ENCODE measurements at places on chromosomes 7 and 10.
A peak's percentile ranks its signal among the peaks of the same experiment; 100 is the strongest.

DNA sequence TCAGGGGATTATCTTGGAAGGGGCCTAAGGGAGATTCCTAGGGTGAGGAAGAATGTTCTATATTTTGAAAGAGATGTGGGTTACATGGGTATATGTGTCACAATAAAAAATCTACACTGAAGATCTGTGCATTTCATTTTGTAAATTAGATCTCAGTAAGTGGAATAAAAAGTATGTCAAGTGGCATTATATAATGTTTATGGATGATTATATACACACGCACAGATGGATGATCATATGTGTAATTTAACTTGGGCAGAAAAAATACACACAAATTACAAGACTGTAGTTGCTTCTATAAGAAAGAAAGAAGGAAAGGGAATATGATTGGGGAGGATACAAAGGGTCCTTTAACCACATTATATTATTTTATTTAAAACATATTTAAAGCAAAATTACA is 18.5 kb downstream of the ASZ1 start:
- no peak for DNase-seq

DNA sequence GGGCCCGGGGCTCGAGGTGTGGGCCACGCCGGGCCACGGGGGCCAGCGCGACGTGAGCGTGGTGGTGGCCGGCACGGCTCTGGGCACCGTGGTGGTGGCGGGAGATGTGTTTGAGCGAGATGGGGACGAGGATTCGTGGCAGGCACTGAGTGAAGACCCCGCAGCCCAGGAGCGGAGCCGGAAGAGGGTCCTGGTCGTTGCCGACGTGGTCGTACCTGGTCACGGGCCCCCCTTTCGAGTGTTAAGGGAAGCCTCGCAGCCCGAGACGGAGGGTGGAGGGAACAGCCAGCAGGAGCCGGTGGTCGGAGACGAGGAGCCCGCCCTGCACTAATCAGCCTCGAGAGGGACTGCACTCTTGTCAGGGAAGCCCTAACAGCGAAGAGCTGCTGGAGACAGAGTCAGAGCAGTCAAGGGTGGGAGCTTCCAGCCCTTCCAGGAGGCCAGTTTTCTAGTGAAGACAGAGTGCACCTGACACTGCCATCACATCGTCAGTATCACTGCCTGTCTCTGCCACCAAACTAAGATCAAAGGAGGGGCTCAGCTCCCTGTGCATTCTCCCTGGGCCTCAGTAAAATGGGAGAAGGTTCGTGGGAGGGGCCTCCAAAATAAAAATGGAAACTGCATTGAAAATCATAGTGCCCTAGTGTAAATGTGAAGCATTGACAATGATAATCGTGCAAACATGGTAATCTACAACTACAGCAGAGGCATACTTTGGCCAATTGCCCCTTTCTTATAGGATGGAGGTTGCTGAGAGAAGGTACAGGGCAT is 1.3 kb downstream of the MBLAC1 start:
- DNase-seq = peak; percentile 23

DNA sequence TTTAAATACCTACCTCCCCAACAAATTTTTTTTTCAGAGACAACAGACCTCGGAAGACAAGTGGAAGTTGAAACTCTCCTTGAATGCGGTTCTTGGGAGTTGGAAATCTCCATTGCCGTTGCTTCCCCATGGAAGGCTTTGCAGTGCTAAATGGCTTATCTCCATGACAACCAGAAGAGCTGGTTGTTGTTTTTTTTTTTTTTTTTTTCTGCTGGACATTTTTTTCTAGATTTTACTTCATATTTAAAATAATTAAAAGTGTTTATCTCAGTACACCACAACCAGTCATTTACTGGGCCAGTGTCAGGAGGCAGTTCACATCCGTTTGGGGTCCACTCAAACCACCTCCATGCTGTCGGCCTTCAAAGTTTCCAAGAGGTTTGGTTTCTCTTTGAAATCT is 348.5 kb upstream of the PRKCQ start:
- DNase-seq = no peak

GRCh38 chr10:97078261-97078937 is 107.4 kb downstream of the SLIT1 start:
- no peak for DNase-seq

GRCh38 chr7:82057476-82057875 is 287.6 kb upstream of the HGF start:
- DNase-seq = no peak

GRCh38 chr10:22022257-22023032 is 18.9 kb upstream of the DNAJC1 start:
- DNase-seq = no peak

DNA sequence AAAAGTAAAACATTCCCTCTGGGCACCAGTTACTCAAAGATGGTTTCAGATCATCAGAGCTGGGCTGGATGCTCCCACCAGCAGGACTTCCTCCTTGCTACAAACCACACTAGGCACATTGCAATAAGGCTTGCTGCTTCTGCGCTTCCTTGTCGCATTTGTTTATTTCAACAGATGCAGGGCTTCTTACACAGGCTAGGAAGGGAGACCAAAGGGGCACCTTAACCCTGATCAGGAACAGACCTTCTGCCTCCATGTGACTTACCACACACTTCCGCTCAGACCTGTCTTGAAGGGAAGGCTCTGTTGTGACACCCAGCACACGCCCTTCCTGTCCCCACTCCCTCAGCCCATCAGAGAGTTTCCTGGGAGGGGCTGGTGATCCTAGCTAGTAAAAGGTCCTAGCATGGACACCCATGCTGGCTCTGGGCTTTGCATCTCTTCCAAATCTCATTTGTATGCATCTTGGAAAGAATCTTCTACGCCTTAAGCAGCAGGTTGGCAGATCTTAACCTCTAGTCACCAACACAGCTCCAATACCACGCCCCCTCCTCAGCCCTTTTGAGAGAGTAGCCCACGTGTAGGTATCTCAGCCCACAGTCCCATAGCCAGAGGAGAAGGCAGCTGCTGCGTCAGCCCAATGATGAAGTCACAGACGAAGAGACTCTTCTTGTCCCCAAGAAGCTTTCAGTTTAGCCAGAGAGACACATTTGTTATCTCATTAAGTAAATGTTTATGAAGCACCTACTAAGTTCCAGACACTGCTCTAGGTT is 47.1 kb upstream of the SVIL start:
- DNase-seq = no peak

DNA sequence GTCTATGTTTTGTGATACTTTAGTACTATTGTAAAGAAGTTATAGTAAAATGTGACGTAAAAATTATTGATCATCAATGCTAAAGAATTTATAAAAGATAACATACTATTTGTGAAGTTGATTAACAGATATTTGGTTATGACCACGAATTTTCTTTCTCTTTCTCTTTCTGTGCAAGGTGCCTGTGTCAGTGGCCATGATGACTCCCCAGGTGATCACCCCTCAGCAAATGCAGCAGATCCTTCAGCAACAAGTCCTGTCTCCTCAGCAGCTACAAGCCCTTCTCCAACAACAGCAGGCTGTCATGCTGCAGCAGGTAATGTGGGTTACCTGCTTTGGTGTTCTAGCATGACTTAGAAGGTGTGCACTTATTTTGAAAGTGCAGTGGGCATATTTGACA is 213.7 kb downstream of the FOXP2 start:
- no peak for DNase-seq

DNA sequence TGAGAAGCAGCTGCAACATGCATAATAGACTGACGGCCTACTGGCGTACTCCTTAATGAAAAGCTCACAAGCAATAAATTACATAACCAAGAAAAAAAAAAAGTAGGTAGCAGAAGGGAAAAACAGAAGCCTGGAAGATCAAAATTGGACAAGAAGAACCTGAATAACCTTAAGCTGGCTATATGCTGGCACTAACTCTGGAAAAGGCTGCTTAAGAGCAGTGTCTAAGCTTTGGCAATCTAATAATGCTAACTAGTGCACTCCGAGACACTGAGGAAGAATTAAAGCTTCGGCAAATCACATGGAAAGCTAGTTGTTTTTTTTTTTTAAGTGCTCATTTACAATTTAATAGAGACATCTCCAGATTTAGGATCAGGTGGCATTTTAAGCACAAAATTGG is 441.9 kb downstream of the PARD3 start:
- DNase-seq = no peak
